Dorsolateral prefrontal cortex (tissue), 122 donors: ENCODE measurements at places on chromosomes 13 and 19.
A peak's percentile ranks its signal among the peaks of the same experiment; 100 is the strongest.

GRCh38 chr19:29013325-29013724 lies 199.6 kb downstream of the UQCRFS1 start:
- no peak for DNase-seq

GRCh38 chr19:12666265-12667048 lies at the start of the genes MAN2B1 and WDR83:
MAN2B1 (minus strand) TSS chr19:12666742; CDS start chr19:12666701, 41 bp downstream.
WDR83 (plus strand) TSS chr19:12666807; CDS start chr19:12669791, 2,984 bp downstream.
- peak; percentile 65 for DNase-seq

DNA sequence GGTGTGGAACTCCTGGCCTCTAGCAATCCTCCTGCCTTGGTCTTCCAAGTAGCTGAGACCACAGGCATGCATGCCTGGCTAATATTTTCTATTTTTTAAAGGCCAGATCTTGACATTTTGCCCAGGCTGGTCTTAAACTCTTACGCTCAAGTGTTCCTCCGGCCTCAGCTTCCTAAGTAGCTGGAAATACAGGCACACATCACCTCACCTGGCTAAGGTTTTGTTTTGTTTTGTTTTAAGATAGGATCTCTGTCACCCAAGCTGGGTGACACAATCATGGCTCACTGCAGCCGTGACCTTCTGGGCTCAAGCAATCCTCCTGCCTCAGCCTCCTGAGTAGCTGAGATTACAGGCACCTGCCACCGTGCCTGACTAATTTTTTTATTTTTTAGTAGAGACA lies 5.5 kb upstream of the RLN3 start:
- no peak for DNase-seq

DNA sequence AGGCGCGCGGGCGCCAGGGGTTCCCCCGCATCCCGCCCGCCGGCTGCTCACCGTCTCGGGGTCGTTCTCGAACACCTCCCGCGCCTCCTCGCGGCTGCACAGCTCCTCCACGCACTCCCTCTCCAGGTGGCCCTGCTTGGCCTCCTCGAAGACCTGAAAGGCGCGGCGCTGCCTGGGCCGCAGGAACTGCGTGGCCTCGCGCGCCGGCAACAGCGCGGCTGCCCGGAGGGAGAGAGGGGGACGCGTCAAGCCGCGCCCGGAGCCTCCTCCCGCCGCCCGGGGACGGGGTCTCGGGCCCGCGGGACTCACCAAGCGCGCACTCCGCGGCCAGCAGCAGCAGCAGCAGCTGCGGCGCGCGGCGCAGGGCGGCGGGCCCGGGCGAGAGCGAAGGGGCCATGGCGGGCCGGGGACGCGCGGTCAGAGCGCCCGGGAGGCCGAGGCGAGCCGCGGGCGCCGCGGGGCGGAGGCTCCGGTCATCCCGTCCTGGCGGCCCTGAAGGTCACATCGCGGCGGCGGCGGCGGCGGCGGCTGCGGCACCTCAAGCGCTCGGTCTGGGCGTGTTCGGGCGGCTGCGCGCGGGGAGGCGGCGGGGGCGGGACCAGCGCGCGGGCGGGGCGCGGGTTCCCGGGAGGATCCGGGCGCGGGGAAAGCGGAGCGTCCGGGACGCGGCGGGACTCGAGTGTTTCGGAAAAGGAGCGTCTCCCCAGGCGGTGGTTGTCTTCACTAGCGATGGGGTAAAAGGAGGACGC lies at the start of gene GAS6:
GAS6 (minus strand) TSS at position 553 of the 749 bp plus-strand sequence; CDS start at position 397, 156 bp downstream.
- no peak for DNase-seq

DNA sequence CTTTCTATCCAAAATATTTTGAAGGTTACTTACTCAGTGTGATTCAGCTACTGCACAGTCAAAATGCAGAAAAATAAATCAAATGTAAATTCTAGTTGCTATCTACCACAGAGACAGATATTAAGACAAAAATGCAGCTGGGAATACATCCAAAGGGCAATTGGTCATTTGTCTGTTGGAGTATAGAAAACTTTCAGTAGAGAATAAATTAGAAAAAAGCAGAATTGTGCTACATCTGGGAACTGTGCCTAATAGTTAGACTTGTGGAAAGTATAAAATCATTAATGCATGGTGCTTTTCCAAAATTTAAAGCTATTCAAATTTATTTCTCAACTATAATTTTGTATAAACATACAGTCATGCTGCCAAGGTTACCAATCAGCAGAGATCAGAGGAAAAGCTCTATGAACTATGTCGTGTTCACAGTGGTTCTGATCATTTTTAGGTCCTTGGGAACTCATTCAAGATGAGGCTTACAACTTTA lies 1635.8 kb downstream of the PCDH9 start:
- DNase-seq: no peak

DNA sequence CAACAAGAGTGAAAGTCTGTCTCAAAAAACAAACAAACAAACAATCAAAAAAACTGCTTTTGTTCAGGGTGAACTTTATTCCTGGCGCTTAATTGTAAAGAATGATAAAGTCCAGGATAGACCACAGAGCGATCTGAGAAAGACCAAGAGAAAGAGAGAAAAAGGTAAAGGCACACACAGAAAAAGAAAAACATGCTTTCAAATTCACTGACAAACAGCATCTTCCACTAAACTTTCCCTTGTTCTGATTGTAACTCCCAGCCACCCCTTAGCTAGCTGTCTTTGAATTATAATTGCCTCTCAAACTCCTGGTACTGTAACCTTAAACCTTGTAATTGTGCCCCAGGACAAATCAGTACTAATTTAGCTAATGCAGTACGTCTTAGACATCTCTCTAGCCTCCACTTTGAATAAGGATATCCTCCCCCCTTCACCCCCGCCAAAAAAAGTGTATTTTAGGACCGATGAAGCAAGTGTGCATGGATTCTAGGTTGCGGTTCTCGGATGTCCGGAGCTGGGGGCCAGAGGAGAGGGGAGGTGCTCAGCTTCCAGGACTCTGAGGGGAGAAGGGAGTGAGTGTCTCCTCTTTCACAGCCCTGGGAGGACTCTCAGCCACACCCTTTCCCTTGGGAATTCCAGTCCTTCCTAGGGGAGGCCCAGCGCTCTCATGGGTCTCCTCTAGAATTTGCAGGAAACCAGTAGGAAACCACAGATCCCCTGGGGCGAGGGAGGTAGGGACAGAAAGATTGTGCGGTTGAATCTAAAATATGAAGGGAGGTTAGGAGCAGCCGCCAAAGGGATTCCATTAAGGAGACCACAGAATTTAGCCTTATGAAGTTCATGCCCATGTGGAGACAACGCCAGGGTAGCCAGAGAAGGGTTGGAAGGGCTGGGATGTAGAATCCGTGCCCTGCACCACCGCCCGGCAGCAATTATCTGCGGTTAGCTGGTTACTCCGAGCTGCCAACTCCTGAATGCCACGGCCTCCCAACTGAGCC lies 19.7 kb downstream of the ZNF536 start:
- DNase-seq: no peak

GRCh38 chr19:1155352-1156304 lies 18.4 kb downstream of the SBNO2 start:
- DNase-seq: no peak

DNA sequence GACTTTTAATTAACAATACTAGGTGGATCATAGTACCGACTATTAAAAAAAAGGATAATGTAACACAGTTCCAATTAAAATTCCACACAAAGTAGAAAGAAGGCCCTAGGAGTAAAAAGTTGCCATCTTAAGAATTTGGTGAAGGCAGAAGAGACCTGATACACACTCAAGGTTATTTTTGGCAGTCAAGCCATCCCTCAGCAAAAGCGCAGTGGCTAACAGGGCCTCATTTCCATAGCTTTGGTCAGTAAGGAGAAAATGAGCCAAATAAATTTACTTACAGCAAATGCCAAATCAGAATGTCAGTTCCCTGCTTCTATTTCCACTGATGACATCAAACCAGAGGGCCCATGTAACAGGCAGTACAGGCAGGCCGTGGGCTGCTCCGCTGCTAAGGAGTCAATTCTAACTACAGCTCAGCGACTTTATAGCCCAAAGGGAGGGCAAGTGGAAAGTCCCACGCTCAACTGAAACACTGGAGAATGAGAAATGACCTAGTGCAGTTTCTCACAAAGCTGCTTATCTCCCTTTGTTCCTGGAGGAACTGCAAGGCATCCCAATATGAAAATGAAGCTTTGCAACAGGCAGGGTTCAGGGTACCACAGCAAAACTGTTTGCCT lies 6.3 kb downstream of the ARGLU1 start:
- no peak for DNase-seq

DNA sequence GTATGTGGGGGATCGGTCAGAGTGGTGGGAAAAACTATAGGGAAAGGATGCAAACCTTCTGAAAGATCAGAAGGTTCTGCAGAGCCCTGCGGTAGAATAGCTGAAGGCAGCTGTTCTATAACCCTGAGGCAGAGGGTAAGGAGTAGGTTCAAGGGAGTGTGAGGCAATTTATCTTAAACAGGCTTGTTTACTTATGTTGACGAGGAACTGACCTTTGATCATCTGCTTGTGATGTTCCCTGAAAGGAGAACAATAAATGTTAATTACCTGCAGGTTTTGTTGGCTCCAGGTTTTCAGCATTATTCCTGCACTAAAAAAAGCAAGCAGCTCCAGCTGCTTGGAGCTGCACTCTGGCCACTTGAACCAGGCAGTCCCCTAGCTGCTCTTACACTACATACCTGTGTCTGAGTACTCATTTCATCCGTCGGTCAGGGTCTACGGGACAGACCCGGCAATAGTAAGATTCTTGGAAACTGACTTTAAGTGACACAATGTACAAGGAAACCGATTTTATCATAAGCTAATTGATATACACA lies 202.1 kb downstream of the TBC1D4 start:
- DNase-seq: no peak

GRCh38 chr13:89812856-89813255 lies 1534.6 kb upstream of the MIR17HG start:
- no peak for DNase-seq

- no peak for DNase-seq
Measured at GRCh38 chr13:114310956-114311355, 3.3 kb upstream of the CHAMP1 start.

GRCh38 chr13:32905063-32905863 lies 111.0 kb upstream of the KL start:
- no peak for DNase-seq

DNA sequence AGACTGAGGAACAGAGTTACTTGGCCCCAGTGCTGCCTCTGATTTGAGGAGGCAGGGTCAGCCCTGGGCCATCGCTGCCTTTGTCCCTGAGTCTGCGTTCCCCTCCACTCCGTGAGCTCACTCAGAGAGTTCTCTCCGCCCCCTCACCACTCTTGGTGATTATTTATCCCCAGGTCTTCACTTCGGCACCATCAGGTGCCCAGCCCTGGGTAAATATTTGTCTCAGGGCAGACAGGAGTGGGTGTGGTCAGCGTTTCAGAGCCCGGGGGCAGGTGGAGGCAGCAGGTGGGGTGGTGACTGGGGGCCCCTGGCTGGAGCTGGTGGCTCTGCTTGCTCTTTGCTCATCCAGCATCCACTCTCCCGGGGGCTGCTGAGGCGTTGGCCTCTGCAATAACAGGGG lies 20.6 kb downstream of the PPP1R37 start:
- DNase-seq: no peak

DNA sequence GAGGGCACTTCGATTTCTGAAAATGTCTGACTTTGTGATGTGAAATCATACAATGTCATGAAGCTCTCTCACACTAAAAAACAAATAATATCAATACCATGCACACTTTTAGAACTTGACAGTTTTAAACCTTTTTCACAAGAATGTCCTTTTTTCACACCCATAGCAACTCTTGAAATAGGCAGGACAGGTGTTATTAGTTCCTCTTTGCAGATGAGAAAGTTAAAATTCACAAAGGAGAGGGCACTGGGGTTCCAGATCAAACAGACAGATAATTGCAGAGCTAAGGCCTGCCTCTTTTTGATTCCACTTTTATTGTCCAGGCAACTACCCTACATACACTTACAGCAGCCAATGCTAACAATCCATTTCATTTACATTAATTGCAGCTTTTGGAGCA lies 142.8 kb downstream of the KLF12 start:
- DNase-seq: no peak

DNA sequence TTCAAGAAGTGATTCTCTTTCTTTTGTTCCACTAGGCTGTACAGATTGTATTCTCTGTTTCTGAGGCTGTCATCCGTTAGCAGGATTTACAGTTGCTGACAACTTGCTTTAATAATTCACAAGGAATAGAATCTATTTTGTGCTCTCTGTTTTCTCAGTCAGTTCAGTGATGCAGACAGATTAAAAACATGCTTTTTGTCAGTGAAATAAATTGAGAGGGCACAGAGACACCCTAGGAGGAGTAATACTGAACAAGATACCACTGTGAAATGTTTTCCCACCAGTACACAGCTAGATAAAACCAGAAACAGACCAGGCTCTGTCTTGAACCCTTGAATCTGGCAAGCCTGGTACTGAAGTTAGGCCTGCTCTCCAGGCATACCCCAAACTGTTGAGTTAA lies 58.7 kb downstream of the LACC1 start:
- no peak for DNase-seq

- DNase-seq: no peak
Measured at GRCh38 chr19:45500918-45501729, 2.9 kb downstream of the PPM1N start.

- DNase-seq: no peak
Measured at GRCh38 chr13:48828962-48829411, 146.7 kb upstream of the FNDC3A start.

GRCh38 chr13:113969973-113970611 lies 3.8 kb downstream of the C13orf46 start:
- no peak for DNase-seq

DNA sequence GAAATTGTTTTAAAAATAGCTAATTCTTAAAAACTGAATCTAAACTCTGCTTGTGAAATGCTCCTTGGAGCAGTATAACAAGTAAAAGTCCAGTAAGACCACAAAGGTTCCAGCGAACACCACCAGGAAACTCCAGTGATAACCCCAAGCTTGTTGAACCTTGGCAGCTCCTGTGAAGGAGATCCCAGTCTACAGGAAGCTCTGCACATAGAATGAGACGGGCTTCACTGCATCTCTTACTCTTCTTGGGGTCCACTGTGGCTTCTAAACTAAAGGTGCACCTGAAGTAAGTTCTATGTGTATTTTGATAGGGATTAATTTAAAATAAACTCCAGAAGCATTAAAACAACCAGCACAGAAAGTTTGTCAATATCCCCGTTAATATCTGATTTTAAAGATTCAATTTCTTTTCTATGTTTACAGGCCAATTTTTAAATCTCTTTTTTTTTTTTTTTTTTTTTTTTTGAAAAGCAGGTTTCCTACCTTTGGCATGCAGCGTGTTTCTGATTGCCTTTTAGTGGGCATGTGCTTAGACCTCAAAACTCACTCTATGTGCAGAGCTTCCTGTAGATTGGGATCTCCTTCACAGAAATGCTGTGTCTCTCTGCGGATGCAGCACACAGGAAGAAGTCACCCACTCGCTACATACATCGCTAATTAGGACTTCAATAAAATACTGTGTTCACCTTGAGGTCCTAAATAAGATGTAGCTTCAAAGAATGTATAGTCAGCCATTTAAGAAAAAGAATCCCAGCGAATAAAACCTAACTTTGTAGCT lies 508.5 kb downstream of the KLF12 start:
- DNase-seq: no peak
